ENCODE measurements at places on chromosomes 1 and 21. TPM values are rescaled to one million over a fixed set of nuclear protein-coding genes. Genes with fewer than 3 reads are reported as not detected.

DNA sequence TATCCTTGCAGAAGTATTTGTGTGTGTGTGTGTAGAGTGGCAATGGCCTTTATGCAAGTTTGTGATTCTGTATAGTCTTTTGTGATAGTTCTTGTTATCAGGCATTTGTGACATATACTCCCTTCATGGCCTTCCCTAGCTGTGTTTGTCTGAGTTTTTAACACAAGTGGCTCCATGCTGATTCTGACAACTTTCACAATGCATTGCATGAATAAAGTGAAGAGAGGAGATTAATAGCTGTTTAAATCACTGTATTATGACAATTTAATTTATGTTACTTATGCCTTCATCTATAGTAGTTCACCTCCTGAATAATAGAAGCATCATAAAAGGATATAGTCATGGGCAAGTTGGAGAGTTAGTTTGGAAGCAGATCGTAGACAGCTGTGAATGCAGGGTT lies 17.2 kb upstream of the MCOLN3 start:
- no peak overlapping the region for H3K27ac ChIP-seq
- no peak for DNase-seq

The MPZ gene
- total RNA-seq: 1.9 TPM

GRCh38 chr1:23869051-23869450 lies 961 bp upstream of the FUCA1 start:
- H3K27ac ChIP-seq: no peak overlapping the region
- H3K4me3 ChIP-seq: no peak overlapping the region
- H3K36me3 ChIP-seq: no peaks in the 10 kb centered on the region
- H3K27me3 ChIP-seq: peaks cover 25% of the 10 kb centered on the region
- peaks cover 3% of the 10 kb centered on the region for H3K4me1 ChIP-seq
- no peak for DNase-seq

GRCh38 chr1:24203404-24203803 lies 16.3 kb upstream of the IFNLR1 start:
- H3K27me3 ChIP-seq: no peaks in the 10 kb centered on the region
- no peak overlapping the region for H3K27ac ChIP-seq
- H3K4me1 ChIP-seq: no peaks in the 10 kb centered on the region
- H3K36me3 ChIP-seq: no peaks in the 10 kb centered on the region
- DNase-seq: no peak

The CHRNB2 gene
- 5.3 TPM for total RNA-seq

DNA sequence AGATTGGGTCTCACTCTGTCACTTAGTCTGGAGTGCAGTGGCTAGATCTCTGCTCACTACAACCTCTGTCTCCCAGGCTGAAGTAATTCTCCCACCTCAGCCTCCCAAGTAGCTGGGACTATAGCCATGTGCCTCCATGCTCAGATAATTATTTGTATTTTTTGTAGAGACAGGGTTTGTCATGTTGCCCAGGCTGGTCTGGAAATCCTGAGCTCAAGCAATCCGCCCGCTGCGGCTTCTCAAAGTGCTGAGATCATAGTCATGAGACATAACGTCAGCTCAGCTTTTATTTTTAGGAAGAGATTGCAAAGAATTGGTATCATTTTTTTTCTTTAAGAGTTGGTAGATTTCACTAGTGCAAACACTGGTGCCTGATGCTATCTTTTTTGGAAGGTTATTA lies 244.9 kb downstream of the DSCAM start:
- H3K36me3 ChIP-seq: no peaks in the 10 kb centered on the region
- H3K27me3 ChIP-seq: no peaks in the 10 kb centered on the region
- no peak for DNase-seq
- H3K4me1 ChIP-seq: no peaks in the 10 kb centered on the region
- H3K27ac ChIP-seq: no peak overlapping the region

The SIM2 gene
- 1.4 TPM for total RNA-seq

DNA sequence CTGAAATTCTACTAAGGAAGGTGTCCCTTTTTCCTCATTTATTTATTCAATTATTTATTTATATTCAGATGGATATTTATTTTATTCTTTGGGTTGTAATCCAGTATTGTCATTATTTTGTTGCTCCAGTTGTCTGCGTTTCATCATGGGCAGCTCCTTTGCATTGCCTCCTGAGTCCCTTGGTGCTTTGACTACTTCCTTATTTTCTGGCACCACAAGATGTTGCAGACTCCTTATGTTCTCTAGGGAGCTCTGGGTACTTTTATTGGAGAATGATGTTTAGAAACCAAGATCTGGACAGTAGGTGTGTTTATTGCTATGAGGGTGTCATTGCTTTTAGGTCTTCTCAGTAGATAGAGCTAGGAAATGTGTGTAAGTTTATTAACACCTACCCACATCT lies 59.9 kb upstream of the ERRFI1 start:
- no peak overlapping the region for H3K27ac ChIP-seq
- no peaks in the 10 kb centered on the region for H3K4me1 ChIP-seq
- no peak overlapping the region for H3K4me3 ChIP-seq
- no peaks in the 10 kb centered on the region for H3K36me3 ChIP-seq

GRCh38 chr1:156165083-156165482 lies 11.7 kb downstream of the SEMA4A start:
- H3K27ac ChIP-seq: no peak overlapping the region
- peaks cover 16% of the 10 kb centered on the region for H3K4me1 ChIP-seq
- no peak overlapping the region for H3K4me3 ChIP-seq
- H3K36me3 ChIP-seq: no peaks in the 10 kb centered on the region
- DNase-seq: no peak

DNA sequence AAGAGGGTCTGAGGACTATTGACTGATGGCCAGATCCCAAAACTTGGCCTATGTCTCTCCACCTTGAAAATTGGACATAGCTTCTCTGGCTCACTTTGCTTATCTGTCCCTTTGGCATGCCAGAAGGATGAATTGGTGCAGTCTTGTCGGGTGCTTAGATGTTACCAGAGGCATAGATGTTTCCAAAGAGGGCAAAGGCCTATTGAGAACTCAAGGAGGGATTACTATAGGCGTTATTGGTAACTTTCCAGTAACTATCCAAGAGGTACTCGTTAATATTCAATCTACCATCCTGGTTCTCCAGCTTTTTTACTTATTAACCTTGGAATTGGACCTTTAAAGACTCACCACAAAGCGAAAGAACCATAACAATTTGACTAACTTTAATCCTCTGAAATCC lies 368.3 kb upstream of the ESRRG start:
- H3K27me3 ChIP-seq: peaks cover 65% of the 10 kb centered on the region
- no peaks in the 10 kb centered on the region for H3K36me3 ChIP-seq
- no peak overlapping the region for H3K27ac ChIP-seq
- peaks cover 28% of the 10 kb centered on the region for H3K4me1 ChIP-seq

DNA sequence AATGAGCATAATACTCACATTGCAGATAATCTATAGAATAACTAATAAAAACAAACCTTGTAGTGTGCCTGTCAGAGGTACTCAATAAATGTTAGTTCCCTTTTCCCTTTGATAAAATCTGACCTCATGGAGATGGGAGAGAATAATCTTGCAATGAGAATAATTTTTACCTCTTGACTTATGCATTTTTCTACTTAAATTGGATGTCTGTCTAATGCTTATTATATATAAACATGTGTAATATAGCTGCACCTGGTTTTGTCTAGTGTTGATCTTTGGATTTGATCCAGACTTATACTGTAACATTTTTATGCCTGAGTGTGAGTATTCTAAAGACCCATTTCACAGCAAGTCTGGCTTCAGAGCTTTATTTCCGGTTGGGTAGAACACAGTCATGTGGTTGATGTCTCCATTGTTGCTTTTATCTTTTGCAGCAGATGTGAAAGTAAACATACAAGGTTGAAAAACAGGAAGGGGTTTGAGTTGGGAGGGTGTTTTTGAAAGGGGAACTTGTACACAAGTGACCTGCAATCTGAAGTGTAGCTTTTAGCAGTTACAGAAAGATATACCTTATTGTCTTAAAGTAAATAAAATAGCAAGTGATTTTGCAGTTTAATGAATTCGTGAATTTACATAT lies 12.4 kb downstream of the EPB41 start:
- H3K27me3 ChIP-seq: no peaks in the 10 kb centered on the region
- H3K4me3 ChIP-seq: no peak overlapping the region
- H3K36me3 ChIP-seq: no peaks in the 10 kb centered on the region

DNA sequence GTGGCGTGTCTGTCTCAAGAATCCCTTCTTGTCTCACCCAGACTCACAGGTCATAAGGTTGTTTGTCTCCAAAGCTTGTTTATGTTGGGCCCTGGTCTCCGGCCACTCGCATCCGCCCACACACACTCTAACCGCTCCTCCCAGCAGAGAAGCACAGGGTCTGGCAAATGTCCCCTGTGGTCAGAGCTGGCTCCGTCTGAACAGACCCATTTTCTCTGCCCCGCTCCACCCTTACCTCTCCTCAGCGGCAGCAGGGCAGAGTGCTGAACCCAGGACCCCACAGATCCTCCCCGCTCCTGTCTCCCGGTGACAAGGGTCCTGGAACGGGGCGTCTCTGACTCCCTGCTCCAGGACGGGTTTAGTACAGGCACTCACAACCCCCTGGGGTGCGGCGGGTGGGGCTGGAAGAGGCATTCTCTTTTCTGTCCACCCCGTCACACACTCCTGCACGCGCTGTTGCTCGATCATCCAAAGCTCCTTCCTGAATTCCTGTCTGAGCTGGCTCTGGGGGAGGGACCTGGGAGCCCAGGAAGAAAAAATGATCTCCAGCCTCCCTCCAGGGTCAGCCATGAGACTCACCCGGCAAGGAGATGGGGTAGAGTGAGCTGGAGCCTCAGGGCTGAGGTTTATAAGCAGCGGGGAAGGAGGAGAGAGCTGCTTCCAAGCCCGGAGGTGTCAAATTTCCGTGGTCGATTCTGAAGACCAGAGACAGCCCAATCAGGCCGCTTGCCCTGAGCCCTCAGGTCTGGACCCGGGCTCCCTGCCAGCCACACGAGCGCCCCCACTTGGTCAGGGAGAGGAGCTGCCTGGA lies at the start of gene S100A13:
Gene S100A13 (minus strand): TSS at position 602 of the 811 bp plus-strand sequence. CDS start 1,033 bp downstream, outside the sequence.
- H3K27ac ChIP-seq: peak within 1 kb of the TSS; percentile 73
- peak within 1 kb of the TSS; percentile 70 for H3K4me3 ChIP-seq
- H3K36me3 ChIP-seq: no peaks in the 10 kb centered on the region
- H3K4me1 ChIP-seq: peaks cover 17% of the 10 kb centered on the region
- peak; percentile 99 for DNase-seq

DNA sequence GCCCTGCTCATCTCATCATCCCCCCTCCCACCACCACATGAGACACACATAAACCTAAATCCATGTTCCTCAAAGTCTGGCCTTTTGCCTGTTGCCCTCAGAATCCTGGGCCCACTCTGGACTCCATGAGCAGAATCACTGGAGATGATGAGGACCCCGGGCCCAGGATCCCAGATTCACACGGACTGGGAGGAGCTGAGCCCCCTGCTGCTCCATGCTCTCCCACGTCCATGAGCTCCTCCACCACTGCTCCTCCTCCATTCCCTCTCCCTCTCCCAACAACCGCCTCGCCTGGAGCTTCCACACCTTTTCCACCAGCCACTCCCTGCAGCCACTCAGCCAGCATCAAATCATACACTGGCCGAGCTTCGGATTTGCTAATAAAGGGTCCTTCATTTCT lies 47.6 kb downstream of the GLIS1 start:
- H3K4me3 ChIP-seq: no peak overlapping the region
- H3K27ac ChIP-seq: no peak overlapping the region
- H3K27me3 ChIP-seq: no peaks in the 10 kb centered on the region

Measured in GM23338 (cell line).